ENCODE measurements at places on chromosomes 7 and 10.

DNA sequence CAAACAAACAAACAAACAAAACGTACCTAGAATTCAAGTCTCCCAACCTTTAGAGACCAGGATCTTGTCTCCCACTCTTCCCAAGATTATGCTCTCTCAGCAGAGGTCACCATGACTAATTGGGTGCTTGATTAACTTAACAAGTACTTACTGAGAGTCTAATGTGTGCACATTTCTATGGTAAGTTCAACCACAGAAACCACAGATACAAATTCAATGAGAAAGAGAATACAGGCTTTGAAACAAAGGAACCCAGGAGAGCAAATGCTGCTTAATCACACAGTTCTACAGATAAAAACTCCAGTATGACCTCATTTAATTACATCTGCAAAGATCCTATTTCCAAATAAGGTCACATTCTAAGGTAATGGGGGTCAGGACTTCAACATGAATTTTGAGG lies 142.8 kb downstream of the DNAJC1 start:
- DNase-seq, result no peak

- DNase-seq, result peak; percentile 34
These were observed 1.3 kb downstream of the STK17A start for GRCh38 chr7:43584195-43584586.

DNA sequence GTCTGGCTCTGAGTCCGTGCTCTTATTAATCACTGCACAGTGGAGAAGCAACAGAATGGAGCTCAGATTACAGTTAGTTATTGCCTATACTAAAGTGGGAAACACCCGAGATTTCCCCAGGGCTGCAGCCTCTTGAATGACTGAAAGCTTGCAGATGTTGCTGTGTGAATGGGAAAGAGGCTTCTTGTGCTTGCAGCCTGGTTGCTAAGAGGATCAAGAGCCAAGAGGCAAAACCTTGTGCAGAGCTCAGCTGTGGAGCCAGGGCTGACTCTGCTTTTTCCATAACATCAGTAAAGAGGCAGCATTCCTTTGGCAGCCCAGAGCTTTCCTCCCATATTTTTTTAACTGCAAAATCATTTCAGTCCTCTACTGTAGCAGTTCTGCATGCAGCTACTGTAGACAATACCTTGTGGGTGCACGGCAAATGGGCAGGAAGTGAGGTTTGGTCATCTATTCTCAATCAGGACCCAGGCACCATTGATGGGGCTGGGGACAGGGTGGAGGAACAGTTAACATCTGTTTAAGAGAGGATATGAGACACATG lies 86.5 kb downstream of the RALA start:
- DNase-seq, result no peak

DNA sequence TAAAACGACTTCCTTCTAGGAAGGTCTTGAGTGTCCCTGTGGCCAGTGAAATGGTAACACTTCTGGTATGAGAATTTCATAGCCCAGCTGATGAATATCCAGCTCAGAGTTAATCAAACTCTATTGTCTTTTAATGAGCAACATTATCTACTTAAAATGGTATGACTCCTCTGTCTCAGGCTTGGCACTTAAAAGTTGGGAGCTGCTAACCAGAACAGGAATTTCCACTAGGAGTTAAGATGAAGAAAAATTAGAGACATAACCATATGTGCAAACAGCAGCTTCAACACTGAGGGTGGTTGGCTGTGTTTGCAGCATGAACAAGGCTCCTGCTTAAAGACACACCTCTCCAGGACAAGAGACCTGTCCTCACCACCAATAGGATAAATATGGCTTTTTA lies 46.8 kb downstream of the CH25H start:
- DNase-seq, result no peak

DNA sequence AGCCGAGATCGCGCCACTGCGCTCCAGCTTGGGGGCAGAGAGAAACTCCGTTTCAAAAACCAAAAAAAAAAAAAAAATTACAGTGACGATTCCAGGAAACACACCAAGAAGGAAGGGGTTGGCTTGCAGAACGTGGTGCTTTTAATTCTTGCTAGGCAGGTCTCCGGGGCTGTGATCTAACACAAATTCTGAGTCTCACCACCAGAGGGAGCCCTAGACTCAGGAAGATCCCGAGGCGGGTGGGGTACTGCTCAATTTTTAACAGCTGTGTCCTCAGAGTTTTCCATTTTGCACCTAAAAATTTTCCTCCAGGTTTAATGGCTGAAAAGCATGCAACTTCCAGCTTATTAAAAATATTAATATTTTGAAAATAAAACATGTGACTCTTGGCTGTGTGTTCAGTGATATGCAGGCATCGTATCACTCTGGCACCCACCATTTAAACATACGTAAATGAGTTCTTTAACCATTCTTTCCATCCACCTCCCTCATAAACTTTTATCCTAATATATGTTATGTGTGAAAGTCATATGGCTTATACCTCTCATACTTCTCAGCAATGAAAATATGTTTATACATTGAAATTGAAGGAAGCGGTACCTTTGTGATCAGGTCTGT lies 26.5 kb upstream of the NUB1 start:
- DNase-seq, result peak; percentile 74

DNA sequence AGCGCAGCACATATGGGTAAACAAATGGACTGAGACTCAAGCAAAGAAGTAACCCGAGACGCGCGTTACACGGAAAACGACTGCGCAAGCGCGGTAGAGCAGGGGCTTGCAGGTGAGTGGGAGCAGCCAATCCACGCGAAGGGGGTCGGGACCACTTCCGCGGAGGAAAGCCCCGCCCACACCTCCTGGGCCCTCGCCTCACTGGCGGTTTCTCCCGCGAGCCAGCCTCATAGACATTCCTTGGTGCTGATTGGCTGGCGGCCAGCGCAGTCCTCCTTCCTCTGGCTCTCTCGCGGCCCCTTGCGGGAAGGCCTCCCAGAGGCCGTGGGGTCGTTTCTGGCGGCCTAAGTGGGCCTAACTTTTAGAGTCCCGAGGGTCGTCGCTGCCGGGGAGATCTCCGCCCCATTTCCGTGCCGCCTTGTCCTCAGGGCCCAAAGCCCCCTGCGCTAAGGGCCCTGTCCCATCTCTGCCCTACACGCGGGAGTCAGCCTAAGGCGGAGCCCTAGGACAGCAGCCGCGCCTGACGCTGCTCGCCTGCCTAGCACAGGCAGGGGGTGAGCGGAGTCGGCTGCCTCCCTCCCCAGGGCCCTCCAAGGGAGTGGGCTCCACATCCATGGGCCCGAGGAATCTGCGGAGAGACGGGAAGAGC lies 9.1 kb upstream of the FXYD4 start:
- peak; percentile 99 for DNase-seq

GRCh38 chr7:40419806-40420205 lies 285.0 kb downstream of the SUGCT start:
- no peak for DNase-seq

DNA sequence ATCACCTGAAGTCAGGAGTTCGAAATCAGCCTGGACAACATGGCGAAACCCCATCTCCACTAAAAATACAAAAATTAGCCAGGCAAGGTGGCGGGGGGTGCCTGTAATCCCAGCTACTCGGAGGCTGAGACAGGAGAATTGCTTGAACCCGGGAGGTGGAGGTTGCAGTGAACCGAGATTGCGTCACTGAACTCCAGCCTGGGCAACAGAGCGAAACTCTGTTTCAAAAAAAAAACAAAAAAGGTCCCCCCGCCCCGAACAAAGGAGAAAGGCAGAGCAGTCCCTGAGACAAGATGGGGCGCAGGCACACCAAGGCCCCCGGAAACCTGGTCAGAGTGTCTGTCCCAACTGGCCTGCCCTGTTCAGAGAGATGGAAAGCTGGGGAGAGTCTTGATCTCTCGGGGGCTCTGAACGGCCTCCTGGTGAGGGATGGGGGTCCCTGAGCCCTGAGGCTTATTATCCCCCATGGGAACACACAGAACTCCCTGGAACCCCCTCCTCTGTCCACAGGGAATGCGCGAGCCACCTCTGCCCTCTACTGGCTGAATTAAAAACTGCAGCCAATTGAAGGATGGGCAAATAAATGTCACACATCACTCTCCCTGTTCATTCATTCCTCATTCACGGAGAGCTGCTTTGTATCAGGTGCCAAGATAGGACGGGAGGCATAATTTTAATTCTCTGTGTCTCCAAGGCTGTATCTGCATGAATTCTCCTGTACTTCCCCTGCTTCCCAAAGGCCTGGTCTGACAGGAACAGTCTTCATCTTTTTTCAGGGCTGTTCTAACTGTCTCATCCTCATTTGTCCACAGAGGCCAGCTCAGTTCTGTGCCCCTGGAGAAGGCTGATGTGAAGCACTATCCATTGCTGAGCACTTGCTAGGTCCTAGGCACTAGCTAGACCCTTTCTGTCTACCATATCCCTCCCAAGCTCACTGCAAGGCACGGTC lies 28.9 kb downstream of the MAT1A start:
- peak; percentile 23 for DNase-seq

DNA sequence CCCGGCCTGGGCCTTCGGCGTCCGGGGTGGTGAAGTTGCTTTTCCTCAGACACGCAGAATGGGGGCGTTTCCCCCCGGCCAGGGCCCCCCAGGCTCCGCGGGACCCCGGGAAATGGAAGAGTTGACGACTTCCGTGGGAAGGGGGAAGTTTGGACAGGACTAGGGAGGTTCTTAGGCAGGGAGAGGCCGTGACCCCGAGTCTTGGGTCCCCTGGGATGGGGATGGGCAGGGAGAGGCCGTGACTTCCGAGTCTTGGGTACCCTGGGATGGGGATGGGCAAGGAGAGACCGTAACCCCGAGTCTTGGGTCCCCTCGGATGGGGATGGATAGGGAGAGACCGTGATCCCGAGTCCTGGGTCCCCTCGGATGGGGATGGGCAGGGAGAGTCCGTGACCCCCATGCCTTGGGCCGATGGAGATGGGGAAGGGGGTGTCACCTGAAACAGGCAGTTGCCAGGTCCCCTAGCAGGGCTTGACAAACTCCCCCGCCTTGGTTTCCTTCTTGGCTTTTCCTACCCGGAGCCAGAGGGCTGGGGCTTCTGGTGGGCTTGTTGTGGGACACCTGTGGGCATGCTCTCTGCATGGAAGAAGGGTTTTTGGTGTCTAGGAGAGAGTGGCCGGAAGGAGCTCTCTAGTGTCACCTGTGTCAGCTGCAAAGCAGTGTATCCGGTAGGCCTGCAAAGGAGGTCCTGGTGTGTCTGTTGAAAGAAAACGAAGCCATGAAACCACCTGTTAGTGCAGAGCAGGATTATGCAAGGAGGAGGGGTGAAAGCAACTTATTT lies 1.1 kb downstream of the TRRAP start:
- peak; percentile 66 for DNase-seq

GRCh38 chr10:10213237-10213636 lies 804.4 kb upstream of the CELF2 start:
- no peak for DNase-seq

DNA sequence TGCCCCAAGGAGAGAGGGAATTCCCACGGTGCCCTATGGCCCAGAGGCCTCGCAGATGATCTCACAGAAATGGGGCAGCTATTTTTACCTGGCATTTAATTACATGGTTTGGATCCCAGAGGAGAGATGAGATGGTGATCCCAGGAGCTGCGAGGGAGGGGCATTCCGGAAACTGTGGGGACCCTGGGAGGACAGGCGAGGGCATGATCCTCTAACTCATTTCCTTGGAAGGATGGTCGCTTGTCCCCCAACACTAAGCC lies 9.4 kb downstream of the SH2B2 start:
- DNase-seq, result no peak

GRCh38 chr10:36488579-36488978 lies 636.8 kb upstream of the ANKRD30A start:
- no peak for DNase-seq

DNA sequence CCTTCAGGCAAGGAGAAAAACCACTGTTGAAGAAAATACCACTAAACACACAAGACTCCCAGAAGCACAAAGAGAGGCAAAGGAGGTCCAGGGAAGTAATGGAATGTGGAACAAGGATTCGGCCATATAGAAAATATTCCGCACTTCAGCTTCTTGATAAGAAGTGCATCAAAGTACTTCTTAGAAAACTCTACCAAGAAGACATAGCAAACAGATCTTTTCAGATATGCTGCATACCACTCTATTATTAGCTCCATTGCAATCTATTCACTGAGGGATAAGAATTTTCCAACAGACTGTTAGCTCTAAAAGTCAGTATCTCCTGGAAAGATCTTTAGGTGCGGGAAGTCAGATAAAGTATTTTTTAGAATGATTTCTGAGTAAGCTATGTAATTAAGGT lies 231.8 kb downstream of the WDR11 start:
- DNase-seq, result no peak

DNA sequence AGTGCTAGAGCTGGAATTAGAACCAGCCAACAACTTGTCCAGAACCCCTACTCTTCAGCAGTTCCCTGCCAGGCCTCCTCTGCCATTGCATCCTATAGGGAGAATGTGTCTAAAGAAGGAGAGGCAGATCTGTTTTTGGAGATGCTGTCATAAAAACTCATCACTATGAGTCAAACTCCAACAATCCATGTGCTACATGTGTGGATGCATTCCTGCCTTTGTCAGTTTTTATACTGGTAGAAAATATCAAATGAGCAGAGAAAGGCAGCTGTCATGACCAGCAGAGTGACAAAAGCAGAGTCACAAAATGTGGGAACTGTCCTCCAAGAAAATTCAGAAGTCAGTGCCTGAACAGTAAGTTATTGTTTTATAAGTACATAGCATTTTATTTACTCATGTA lies 93.0 kb downstream of the ABLIM1 start:
- no peak for DNase-seq

DNA sequence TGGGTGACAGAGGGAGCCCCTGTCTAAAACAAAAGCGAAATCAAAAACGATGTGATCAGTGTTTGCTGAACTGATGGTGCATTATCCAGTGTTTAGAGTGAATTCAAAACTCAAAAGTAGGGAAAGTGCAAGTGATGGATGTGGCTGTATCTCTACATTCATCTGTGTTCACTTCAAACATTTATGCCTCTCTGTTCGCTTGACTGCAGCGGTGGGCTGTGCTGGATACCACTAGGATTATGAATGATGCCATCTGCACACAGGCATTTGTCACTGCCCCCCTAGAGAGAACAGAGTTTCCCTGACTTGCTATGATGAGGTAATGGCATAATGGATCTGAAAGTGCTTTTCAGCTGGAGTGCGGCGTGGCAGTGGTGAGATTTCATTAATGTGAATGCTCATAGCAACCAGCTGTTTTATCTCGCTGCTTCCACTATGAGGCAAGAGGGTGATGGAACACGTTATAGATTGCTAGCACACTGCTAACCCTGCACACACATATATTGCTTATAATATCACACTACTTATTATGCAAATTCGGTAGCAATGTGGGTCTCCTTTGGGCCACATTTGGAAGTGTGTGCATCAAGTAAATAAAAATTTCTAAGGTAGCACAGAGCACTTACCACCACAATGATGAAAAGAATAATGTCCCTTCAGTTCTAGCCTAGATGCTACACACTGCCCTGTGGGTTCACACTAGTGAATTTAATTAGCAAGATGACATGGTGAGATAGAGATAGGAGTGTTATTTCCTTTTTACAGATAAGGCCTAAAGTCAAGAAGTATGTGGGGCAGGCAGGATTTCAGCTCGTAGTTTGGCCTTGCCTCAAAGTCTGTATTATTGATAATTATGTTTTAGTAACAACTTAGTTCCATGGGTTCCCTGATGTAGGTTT lies 164.7 kb downstream of the CAMK1D start:
- DNase-seq, result no peak

DNA sequence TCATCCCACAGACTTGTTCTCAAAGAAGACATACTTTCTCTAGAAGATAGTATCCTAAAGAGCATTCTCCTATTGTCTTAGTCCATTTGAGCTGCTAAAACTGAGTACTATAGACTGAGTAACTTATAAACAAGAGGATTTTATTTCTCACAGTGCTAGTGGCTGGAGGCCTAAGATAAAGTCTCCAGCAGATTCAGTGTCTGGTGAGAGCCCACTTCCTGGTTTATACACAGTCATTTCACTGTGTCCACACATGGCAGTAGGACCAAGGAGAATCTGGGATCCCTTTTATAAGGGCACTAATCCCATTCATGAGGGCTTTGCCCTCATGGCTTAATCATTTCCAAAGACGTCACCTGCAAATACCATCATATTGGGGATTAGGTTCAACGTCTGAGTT lies 68.7 kb downstream of the LRRC17 start:
- DNase-seq, result no peak
